ENCODE measurements at places on chromosomes 4 and X.

- DNase-seq = no peak
Measured at GRCh38 chr4:16676230-16676770, 222.1 kb downstream of the LDB2 start.

DNA sequence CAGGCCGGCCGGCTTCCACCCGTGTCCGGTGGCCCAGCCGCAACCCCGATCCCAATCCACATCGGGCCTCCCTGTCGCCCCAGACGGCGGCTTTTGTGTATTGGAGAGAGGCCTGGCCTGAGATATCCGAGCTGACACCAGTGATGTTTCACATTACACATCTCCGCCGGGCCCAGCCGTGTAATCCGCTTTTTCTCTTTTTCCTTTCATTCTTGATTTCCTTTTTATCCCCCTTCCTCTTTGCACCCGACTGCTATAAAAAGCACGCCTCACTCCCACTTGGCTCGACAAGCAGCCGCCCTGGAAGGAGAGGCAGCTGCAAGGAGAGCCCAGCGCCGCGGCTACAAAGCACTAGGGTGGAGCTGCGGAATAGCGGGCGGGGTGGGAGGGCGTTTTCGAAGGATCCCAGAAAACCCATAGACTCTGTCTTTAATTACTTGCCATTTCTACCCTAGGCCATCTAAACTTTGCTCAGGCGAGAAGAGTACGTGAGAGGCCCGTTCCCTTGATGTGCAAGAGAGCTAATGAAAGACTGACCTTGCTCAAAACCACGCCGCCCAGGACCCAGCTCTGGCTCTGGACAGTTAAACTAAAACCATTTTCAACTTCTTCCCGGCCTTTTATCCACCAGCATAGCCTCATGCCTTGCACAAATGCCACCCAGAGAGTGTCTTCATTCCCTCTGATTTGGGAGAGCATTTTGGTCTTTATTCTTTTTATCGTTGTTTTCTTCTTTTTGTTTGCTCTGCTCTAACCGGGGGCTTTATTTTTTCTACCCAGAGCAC is 3.2 kb downstream of the PITX2 start:
- no peak for DNase-seq

DNA sequence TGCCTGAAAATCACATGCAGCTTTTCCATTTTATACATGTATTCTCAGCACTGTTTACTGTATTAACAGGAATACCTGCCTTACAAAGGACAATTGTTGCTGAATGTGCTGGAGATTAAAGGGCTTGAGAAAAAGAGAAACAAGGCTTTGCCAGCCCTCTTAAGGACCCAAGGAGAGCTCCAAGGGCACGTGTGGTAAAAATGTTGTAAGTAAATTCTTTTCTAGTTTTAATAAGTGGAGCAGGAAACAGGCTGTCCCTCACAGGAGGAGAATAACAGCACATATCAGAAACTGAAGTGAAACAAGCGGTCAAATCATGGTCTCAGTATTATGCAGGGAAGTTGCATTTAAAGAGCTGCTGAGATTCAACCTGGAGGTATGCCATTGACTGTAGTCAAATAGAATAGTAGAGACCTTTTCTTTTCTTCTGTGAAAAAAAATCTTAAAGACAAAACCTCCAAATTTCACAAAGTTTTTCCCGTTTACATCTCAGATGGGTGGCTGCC is 18.5 kb downstream of the IGFBP7 start:
- no peak for DNase-seq

GRCh38 chr4:20317424-20317985 is 65.8 kb downstream of the SLIT2 start:
- DNase-seq = no peak

DNA sequence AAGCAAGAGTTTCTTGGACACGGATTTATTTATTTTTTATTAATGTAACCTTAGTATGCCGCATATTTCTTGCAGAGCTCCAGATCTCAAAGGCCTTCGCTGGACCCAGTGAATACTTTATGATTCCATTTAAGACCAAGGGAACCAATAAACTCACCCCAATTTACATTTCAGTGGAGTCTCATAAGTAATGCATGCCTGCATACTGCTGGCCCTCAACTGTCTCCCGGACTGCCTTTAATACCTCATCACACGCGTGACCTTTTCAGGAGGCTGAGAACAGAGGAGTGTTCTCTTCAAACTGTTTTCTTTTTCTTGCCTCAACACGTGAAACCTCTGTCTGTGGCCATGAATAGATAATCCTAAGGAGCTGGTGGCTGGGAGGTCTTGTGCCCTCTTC is 240.9 kb downstream of the STIM2 start:
- DNase-seq = no peak

DNA sequence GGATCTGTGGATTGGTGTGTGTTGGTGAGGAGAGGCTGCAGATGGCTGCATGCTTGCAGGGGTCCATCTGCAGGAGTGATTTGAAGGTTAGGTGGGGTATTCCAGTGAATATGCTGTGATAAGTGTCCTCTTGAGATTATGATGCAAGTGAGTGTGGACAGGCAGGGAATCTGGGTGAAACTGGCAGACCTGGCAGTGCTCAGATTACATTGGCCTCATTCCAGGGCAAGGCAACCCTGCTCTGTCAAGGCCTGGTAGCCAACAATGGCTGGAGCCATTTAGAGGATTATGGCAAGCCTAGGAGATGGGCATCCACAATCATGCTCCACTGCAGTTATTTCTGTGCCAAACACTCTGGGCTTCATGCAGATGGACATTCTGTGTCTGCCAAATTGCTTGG is 113.9 kb downstream of the RTL3 start:
- no peak for DNase-seq

DNA sequence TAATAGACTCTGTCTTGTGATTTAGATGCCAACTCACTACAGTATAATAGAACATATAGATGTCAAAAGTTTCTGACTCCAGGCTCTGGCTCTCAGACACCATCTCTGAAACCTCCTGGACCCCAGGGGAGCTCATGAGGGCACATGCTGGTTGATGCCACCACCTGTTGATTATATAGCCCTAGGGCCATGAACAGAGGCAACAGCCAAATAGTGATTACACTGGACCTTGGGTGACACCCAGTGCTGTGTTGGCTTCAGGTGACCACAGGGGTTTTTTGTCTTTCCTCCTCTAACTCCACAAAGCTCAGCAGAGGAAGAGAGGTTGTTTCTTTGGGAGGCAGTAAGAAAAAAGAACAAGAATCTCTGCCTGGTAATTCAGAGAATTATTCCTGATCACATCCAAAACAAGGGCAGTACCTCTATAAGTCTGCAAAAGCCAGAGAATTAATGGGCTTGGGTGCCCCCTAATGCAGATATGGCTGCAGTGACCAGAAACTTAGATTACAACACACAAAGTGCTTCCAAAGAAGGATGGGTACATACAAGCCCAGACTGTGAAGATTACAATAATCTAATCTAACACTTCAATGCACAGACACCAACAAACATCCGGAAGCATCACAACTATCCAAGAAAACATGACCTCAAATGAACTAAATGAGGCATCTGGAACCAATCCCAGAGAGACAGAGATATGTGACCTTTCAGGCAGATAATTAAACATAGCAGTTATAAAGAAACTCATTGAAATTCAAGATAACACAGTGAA is 1920.6 kb downstream of the ARAP2 start:
- DNase-seq = no peak

DNA sequence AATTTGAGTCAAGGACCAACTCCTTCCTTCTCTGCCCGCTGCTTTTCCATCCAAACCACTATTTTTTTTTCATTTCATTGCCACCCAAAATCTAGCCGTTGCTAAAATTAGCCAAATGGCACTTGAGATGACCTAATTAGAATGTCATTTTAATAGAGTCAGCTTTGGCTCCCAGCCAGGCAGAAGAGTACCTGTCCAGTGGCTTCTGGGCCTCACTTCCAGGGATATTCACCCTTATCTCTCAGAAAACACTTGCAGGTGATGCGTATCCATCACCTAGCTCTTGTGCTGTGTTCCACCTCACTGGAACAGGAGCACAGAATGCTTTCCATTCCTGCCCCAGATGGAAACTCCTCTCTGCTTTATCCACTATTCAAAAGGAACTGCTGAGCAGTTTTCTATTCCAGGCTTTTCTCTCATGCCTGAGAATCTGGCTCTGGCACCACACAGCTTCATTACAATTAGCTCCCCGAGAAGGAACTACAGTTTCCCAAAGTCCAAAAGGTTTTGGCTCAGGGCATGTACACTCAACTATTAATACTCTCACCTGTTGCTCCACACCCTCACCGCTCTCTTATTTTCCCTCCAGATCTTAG is 18.5 kb downstream of the MAGEA9B start:
- DNase-seq = no peak

- no peak for DNase-seq
Measured at GRCh38 chr4:24209906-24210305, 320.1 kb upstream of the PPARGC1A start.

- DNase-seq = no peak
Measured at GRCh38 chr4:88814043-88814617, 116.5 kb upstream of the NAP1L5 start.

DNA sequence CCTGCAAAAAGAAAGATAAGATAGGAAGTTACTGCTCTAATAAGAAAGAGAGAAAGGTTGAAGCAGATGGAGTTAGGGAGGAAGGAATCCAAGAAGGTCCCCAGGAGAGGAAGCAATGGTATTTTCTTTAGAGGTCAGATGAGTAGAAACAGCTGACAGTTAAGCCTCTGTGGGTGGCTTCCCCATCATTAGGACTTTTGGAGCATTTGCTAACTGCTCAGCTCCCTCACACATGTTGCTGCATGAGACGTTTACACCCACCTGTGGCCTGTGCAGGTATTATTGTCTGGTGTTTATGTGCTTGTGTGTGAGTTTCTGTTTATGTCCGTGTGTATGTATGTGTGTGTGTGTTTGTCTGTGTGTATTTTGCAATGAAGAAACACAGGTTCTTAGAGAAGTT is 346.8 kb downstream of the RAB28 start:
- DNase-seq = no peak
